ENCODE measurements at places on chromosomes 6 and 20. TPM values are rescaled to one million over a fixed set of nuclear protein-coding genes. Genes with fewer than 3 reads are reported as not detected.

DNAH8 gene
- 0.03 TPM for total RNA-seq

EYA4 gene
- 4.4 TPM for total RNA-seq

TTBK1 gene
- not detected for total RNA-seq

SIRPD gene
- total RNA-seq = 0.42 TPM
